ENCODE measurements at places on chromosomes 6 and 20.
A peak's percentile ranks its signal among the peaks of the same experiment; 100 is the strongest.

DNA sequence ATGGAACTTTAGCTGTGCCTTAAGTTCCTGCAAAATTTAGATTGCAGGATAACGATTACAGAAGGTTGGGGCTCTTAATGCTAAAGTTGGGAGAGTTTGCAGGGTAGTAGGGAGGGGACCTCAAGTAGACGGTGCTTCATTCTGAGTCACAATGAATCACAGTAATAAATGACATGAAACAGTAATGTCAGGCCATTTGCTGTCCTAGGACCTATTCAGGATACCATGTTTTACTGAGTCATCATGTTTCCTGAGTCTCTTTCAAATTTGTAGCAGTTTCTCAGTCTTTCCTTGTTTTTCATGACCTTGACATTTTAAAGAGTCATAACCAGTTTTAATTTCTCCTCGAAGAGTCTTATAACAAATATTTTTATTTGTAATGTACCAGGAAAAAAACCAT lies 406.9 kb upstream of the MAP3K7 start:
- DNase-seq, result peak; percentile 10

DNA sequence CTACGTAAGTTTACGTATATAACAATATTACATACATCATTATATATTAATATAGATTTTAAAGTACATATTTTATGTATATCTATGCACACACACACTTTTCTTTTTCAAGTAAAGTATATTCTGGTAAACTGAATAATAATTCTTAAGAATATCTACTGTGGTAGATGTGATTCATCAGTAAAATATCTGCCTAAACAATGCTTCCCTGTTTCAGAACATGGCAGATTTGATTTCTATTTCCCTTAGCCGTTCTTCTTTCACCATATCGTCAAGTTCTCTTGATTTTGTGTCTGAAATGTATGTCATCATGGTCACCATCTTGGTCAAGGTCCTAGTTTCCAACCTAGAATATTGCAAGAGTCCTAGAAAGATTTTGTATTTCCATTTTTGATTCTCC lies 195.6 kb downstream of the HDGFL1 start:
- no peak for DNase-seq

- DNase-seq, result peak; percentile 38
Observed at GRCh38 chr6:161631676-161632194, 357.9 kb upstream of the AGPAT4 start.

DNA sequence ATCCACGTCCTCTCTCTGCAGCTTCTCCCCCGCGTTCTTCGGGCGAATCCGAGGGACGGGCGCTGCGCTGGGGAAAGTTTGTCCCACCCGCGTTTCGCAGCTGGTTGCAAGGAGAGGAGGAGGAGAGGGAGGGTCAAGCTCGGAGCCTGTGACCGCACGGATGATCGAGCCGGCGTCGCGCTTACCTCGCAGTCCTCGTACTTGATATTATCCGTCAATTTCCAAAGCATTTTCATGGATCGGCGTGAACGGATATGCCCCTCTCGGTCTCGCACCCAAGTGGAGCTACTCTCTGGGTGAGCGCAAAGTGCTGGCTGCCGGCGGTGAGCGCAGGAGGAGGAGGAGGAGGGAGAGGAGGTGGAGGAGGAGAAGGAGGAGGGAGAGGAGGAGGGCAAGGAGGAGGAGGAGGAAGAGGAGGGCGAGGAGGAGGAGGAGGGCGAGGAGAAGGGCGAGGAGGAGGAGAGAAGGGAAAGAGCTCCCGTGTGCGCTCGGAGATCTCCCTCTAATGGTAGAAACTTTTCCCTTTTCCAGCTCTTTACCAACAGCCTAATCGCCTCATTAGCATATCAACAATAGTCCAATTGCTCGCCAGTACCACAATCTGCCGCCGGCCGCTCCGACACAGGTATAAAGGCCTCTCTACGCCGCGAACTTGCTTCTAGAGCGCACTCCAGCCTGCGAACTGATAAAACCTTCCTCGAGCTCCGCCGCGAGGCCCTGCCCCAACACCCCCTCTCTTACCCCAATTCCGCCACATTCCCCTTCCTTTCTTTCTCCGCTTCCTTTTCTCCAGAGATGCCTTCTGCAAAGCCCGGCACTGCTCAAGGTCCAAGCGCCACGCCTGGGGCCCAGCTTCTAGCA lies at the start of gene TFAP2A:
TFAP2A (minus strand) TSS at position 319 of the 861 bp plus-strand sequence; CDS start at position 236, 83 bp downstream.
- peak; percentile 40 for DNase-seq

GRCh38 chr6:17233531-17233930 lies 47.6 kb upstream of the RBM24 start:
- DNase-seq, result no peak

- DNase-seq, result no peak
Observed at GRCh38 chr20:64156136-64156885, 7.9 kb upstream of the MYT1 start.

GRCh38 chr20:32017711-32018251 lies 7.5 kb downstream of the CCM2L start:
- DNase-seq, result no peak

DNA sequence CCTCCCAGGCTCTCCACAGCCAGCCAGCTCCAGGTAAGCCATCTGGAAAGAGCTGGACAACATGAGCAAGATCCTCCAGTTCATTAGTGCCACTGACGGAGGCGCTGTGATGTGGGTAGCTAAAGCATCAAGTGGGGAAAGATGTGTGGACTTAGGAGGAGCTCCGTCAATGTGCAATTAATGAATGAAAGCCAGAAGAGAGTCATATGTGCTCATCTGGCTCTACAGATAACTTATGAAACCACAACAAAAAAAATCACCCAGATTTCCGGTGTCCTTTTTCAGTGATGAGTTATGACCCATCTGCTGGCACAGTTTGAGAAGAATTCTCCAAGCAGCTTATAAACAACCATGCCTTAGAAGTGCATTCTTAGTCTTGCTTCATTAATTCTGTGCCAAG lies 311.7 kb upstream of the PLCB4 start:
- DNase-seq, result peak; percentile 88
